ENCODE measurements at places on chromosomes 2 and 18. TPM values are rescaled to one million over a fixed set of nuclear protein-coding genes. Genes with fewer than 3 reads are reported as not detected.

- DNase-seq: no peak
These were observed 635.8 kb downstream of the RNF144A start for GRCh38 chr2:7552825-7553570.

DNA sequence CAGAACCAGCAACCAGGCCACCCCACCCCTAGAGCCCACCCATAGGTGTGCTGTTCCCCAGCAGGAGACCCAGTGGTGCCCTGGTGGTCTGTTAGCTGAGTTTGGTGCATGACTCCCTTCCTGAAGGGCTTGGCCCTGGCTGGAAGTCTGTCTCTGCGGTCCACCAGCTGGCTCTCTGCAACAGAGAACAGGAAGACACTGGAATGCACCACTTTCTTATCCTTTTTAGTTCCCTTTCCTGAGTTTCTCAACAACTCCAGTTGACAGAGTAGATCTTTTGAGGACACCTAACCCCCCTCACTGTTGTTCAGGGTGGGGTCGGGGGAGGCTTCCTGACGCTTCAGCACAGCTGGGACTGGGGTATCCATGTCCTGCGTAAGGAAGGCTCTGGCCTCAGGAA, 11.9 kb upstream of the RPL37A start:
- DNase-seq: no peak

- DNase-seq: no peak
These were observed 35.2 kb downstream of the PTMA start for GRCh38 chr2:231743376-231744116.

DNA sequence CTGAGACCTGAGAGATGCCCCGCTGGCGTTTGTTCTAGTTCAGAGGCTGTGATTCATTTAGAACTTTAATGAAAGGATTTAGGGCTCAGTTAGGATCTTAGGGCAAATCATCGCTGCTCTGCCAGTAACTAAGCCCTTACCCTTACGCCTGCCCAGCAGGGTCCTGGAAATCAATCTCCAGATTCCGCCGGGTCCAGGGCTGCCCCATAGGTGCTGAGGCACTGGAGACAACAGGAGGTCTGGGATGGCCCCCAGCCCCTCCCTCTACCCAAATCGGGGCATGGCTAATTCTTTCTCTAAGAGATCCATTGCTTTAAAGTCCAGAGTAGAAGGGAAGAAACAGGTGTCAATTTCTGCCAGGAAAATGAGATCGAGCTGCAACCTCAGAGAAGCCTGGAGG, 83.1 kb downstream of the SDC1 start:
- DNase-seq: no peak

The GALR1 gene
- polyA plus RNA-seq: 0.15 TPM

GRCh38 chr2:72367530-72368225, 220.0 kb upstream of the CYP26B1 start:
- DNase-seq: no peak

GRCh38 chr2:153487448-153487847, 8.9 kb upstream of the RPRM start:
- DNase-seq: no peak
